Fibroblast of the aortic adventitia (primary cell): ENCODE measurements at places on chromosomes 2 and 18.
A peak's percentile ranks its signal among the peaks of the same experiment; 100 is the strongest.

DNA sequence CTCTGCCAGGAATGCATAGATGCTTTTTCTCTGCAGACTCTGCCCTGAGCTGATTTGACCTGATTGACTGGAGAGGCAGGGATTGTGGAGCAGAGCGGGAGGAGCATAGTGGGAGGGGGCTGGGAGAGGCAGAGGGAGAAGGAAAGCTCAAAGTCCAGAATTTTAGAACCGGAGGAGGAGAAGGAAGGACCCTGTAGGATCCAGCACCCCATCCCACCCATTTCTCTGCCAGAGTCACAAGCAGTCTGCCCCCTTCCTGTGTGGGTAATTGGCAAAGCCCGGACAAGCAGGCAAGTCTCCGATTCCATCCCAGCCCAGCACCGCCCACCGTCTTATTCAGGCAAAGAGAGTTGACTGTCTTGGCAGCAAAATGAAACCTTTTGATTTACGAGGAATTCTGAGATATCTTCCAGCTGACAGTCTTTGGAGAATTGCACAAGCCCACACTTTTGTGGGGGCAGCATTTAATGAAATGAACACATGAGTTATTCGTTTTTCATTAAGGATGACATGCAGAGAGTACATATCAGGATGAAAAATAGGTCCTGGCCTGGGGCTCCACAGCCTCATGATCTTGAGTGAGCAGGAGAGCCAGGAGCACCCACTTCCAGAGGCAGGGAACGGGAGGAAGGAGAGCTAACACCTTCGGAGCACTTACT is 103.1 kb downstream of the MCFD2 start:
- DNase-seq = peak; percentile 100

DNA sequence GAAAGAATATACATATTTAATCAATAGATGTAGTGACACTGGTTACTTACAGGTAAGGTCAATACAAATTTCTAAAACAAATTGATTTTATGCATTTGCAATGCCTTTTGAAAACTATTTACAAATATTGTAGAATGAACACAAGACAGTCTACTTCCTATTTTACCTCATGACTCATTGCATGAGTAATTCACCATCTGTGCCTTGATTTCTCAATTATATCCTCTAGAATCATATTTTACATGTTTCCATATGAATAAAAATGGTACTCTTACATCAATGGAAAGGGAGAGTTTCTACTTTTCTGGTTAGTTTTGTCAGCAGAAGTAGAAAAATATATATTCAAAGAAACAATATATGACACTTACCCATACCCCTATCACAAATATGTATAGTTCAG is 203.8 kb upstream of the CDH7 start:
- no peak for DNase-seq

GRCh38 chr2:1488181-1488671 is 75.0 kb downstream of the TPO start:
- DNase-seq = no peak

DNA sequence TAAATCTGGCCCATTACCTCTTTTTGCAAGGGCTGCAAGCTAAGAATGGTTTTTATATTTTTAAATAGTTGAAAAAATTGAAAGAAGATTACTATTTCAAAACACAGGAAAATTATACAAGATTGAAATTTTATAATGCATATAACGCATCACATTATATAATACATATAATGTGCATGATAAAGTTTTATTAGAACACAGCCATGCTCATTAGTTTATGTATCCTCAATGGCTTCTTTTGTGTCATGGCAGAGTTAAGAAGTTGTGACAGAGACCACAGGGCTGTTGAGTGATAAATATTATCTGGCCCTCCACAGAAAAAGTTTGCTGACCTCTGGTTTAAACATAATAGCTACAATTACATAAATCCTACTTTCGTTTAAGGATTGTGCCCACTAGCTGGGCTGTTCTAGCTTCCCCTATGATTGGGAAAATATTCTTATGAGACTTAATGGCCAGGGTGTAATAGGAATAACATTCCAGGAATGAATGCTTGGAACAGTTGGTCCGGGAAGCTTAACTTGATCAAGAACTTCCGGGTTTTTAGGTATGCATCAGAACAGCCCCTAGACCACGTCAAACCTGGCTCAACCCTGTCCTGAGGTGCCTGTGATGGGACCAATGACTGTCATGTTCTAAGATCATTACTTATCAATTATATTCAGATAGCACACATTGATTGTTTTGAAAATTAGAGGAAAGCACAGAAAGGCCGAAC is 98.7 kb upstream of the LPIN2 start:
- DNase-seq = peak; percentile 9

- no peak for DNase-seq
These were observed 23.2 kb upstream of the ACVR1 start for GRCh38 chr2:157899125-157899839.

DNA sequence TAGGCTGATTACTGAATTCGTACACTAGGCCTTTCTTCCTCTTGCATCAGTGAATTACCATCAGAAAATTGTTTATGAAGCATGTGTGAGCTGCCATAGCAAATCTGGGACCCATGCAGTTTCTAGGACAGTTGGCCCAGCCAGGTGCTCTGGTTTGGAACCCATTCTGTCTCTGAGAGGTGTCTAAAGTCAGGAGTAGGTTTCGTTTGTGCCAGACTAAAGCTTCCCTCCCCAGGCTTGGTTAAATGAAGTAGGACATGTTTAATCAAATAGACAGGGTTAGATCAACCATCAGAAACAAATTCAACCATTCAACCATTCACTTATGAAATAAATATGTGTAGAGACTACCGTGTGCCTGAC is 176.9 kb downstream of the ALPK2 start:
- DNase-seq = no peak

GRCh38 chr2:98800330-98801064 is 69.6 kb upstream of the MGAT4A start:
- no peak for DNase-seq

DNA sequence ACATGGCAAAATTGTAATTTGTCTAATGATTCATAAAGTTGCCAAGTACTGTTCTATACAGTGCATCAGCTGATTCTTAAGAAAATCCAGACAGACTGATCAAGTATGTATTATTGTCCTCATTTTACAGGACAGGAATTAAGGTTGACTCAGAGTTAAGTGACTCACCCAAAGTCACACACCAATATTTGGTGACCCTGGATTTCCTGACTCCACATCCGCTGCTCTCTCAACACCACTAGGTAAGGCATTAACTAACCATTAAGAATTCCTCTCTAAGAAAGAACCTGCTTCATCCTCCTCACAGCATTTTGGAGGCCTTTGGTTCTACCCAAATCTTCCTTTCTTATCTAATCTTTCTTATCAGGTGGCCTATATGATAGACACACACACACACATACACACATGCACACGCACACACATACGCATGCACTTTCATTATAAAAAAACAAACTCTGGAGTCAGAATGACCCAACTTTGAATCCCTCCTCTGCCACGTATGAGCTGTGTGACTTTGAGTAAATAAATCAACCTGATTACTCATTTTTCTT is 150.8 kb downstream of the ANKRD44 start:
- peak; percentile 65 for DNase-seq
